ENCODE measurements at places on chromosomes 7 and 10. TPM values are rescaled to one million over a fixed set of nuclear protein-coding genes. Genes with fewer than 3 reads are reported as not detected.

DNA sequence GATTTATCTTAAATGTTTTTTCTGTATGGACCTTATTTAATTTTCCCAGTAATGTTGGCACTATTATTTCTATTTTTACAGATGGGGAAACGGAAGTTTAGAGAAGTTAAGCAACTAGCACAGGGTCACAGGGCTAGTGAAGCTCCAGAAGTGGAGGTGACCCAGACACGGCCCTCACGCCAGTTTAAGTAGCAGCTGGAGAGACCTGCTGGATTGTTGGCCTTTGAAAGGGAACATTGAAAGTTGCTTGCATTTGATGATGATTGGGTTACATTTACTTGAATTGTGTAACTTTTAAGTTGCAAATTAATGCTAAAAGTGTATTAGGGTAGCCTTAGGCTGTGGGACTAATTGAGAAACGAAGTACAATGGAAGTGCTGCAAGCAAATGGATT, 25.6 kb downstream of the CDK14 start:
- DNase-seq: no peak

- DNase-seq: no peak
Observed at GRCh38 chr7:81333536-81333935, 414.7 kb upstream of the SEMA3C start.

- DNase-seq: no peak
Observed at GRCh38 chr7:91557789-91558404, 293.7 kb downstream of the FZD1 start.

CDK14 gene
- 9.0 TPM for total RNA-seq

- no peak for DNase-seq
Observed at GRCh38 chr7:105881439-105881838, 5.0 kb upstream of the ATXN7L1 start.

KIF11 gene
- 39.9 TPM for total RNA-seq

- no peak for DNase-seq
Observed at GRCh38 chr10:14312014-14312413, 18.7 kb downstream of the FRMD4A start.

- no peak for DNase-seq
Observed at GRCh38 chr10:75013007-75013406, 98.4 kb upstream of the SAMD8 start.

- no peak for DNase-seq
Observed at GRCh38 chr10:128275388-128276177, 149.4 kb upstream of the MKI67 start.

GRCh38 chr7:47940088-47941013, 7.9 kb downstream of the PKD1L1 start:
- DNase-seq: no peak

DNA sequence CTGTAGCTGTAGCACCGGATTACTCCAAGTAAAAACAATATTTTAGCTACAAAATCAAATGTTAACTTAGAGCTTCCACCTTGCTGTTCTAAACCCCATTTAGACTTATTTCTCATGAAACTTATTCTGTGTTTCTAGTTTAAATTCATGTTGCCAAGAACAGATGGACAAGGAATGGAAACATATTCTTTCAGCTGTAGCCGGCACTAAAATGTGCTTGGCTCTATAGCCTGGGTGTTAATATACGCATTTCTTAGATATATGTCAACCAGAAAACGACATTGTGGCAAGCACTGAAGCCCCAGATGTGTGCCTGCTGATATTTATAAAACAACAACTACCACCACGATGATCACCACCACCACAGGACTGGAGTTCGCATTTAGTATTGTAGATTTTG, 190.3 kb upstream of the ETV1 start:
- DNase-seq: no peak

DNA sequence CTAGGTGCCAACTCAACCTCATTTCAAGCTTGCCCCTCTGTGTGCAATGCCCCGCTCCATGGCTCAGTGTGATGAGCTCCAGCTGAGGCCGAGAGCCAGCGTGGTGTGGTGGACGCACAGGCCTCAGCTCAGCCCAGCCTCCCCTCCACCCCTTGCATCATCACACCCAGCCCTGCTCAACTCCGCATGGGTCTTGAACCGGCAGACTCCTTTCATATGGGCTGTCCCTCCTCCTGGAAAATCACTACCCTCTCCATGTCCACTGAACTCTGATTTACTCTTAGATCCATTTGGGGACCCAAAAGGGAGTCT, 16.6 kb upstream of the SLC18A3 start:
- no peak for DNase-seq

PNLIP gene
- total RNA-seq: 0.09 TPM

All from thymus (tissue), 14 donors.